ENCODE measurements at places on chromosomes 13 and 19.
A peak's percentile ranks its signal among the peaks of the same experiment; 100 is the strongest.

- H3K4me3 ChIP-seq, result no peak within 1 kb of the TSS
- H3K27ac ChIP-seq, result no peak within 1 kb of the TSS
- no peaks in the 10 kb centered on the region for H3K36me3 ChIP-seq
- no peak for DNase-seq
- no peaks in the 10 kb centered on the region for H3K27me3 ChIP-seq
- no peaks in the 10 kb centered on the region for H3K4me1 ChIP-seq
Observed at GRCh38 chr13:48653472-48653939, at the start of gene CYSLTR2. Gene CYSLTR2, plus strand, starts transcription at chr13:48653929. Its CDS starts 52,889 bp downstream, at chr13:48706818.

DNA sequence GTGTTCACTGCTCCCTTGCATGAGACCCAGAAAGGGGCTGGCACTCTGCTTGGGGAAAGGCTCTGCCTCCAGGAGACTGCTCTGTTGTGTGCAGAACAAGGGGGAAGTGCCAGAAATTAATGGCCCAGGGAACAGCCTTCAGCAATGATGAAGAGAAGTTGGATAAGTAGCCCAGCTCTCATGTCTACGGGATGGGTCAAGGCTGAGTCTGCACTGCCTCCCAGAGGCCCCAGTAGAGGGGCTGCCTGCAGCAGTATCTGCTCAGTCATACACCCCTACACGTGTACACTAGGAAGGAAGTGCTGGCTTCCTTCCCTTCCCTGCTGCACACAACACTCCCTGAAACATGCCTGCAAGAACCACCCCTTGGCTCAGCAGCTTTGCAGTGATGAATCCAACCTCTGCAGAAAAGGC, 54.6 kb upstream of the URI1 start:
- H3K27me3 ChIP-seq, result no peaks in the 10 kb centered on the region
- no peak for DNase-seq
- no peaks in the 10 kb centered on the region for H3K36me3 ChIP-seq
- no peak overlapping the region for H3K27ac ChIP-seq
- H3K4me3 ChIP-seq, result no peak overlapping the region

DNA sequence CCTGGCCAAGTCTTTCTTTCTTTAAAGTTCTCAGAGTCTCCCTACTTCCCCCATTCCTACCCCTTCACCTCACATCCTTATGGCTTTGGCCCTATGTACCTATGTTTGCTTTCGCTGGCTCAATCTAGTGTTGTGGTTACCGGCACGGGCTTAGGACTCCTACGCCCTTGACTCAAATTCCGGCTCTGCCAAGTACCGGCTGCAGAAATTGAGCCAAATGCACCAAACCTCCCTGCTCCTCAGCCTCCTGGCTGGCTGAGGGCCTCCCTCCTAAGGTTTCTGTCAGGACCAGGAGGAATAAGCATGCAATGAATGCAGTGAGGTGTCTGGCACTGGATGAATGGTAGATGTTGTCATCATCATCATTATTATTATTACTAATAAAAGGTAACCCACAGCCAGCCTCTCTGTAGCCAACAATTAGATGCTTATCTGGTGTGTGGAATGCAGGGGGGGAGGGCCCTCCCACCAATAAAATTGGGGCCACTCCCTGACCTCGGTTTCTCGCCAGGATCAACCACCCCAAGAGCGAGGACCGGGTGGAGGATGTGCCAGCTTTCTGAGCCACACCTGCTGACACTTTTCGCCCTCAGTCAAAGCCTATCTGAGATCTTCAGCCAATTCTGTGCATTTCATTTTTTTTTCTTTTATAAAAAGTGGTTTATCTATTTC, 20.7 kb downstream of the KLK5 start:
- no peaks in the 10 kb centered on the region for H3K36me3 ChIP-seq
- no peak overlapping the region for H3K4me3 ChIP-seq
- no peaks in the 10 kb centered on the region for H3K27me3 ChIP-seq
- no peaks in the 10 kb centered on the region for H3K4me1 ChIP-seq
- no peak overlapping the region for H3K27ac ChIP-seq
- DNase-seq, result no peak

DNA sequence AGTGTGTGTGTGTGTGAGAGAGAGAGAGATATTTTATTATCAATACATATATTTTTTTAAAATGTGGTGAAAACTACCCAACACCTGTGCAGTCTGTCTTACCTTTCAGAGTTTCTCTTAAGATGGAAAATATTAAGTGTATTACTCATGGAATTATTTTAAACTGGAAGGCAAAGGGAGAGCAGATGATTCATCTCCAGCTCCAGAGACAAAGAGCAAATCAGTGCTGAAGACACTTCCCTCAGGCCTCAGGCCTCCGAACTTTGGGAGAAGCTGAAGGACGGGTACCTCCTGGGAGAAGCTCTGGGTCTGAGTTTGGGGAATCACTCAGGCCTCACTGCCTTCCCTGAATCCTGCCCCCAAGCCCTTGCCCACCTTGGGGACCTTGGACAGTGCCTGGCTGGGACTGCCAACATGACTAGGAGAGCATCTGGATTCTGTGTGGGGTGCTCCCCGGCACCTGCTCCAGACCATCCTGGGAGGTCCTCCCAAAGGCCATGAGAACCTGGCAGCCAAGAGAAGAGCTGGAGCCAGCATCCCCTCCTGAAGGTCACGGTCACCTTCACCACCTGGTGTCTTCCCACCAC, 170.4 kb upstream of the UBL3 start:
- H3K27ac ChIP-seq, result peak overlapping the region; percentile 82
- DNase-seq, result peak; percentile 47
- no peak overlapping the region for H3K4me3 ChIP-seq
- H3K4me1 ChIP-seq, result no peaks in the 10 kb centered on the region
- H3K27me3 ChIP-seq, result no peaks in the 10 kb centered on the region
- no peaks in the 10 kb centered on the region for H3K36me3 ChIP-seq

- no peaks in the 10 kb centered on the region for H3K4me1 ChIP-seq
- no peak overlapping the region for H3K4me3 ChIP-seq
- DNase-seq, result no peak
- no peaks in the 10 kb centered on the region for H3K27me3 ChIP-seq
Observed at GRCh38 chr13:51422484-51422883, 30.4 kb downstream of the INTS6 start.

DNA sequence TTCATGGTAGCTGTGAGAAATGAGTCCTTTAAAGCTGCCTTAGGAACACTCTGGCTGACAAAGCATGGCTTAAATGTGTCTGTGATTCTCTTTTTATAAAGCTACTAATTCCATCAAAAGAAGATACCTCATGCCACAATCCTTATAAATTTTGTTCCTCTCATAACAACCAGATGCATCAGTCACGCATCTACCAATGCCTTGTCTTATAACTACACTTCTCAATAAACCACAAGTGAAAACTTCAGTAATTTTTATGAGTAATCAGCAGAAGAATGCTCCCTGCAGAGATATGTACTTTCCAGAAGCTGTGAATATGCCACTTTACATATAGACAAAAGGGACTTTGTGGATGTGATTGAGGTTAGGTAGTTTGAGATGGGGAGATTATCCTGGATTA, 147.8 kb downstream of the SUCLA2 start:
- no peak overlapping the region for H3K4me3 ChIP-seq
- no peaks in the 10 kb centered on the region for H3K36me3 ChIP-seq
- DNase-seq, result no peak
- H3K27me3 ChIP-seq, result no peaks in the 10 kb centered on the region
- no peaks in the 10 kb centered on the region for H3K4me1 ChIP-seq

GRCh38 chr13:41722684-41723535, 238.0 kb downstream of the VWA8 start:
- DNase-seq, result no peak
- no peaks in the 10 kb centered on the region for H3K4me1 ChIP-seq
- no peaks in the 10 kb centered on the region for H3K36me3 ChIP-seq
- no peak overlapping the region for H3K4me3 ChIP-seq

Measured in uterus (tissue), 4 donors.